ENCODE measurements at places on chromosomes 7 and 10. TPM values are rescaled to one million over a fixed set of nuclear protein-coding genes. Genes with fewer than 3 reads are reported as not detected.

DNA sequence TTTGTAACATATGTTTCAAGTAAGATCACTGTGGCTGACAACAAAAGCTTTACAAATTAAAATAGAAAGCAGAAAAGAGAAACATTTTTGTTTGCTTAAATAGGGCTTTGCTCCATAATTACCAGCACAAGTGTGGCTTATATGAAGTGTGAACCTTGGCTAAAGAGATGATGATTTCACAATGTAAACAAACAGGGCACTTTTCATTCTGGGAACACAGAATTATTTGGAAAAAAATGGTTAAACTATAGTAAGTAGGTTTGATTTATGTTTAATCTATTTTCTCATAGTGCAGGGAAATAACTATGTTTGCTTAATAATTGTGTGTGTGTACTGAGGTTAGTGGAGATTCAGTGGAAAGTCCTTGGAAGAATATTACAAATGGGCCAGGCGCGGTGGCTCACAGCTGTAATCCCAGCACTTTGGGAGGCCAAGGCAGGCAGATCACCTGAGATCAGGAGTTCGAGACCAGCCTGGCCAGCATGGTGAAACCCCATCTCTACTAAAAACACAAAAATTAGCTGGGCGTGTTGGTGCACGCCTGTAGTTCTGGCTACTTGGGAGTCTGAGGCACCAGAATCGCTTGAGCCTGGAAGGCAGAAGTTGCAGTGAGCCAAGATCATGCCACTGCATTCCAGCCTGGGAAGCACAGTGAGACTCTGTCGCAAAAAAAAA is 19.1 kb upstream of the OTUD1 start:
- H3K27ac ChIP-seq, result no peak overlapping the region
- no peaks in the 10 kb centered on the region for H3K27me3 ChIP-seq
- no peaks in the 10 kb centered on the region for H3K4me1 ChIP-seq
- H3K36me3 ChIP-seq, result no peaks in the 10 kb centered on the region
- H3K4me3 ChIP-seq, result no peak overlapping the region

DNA sequence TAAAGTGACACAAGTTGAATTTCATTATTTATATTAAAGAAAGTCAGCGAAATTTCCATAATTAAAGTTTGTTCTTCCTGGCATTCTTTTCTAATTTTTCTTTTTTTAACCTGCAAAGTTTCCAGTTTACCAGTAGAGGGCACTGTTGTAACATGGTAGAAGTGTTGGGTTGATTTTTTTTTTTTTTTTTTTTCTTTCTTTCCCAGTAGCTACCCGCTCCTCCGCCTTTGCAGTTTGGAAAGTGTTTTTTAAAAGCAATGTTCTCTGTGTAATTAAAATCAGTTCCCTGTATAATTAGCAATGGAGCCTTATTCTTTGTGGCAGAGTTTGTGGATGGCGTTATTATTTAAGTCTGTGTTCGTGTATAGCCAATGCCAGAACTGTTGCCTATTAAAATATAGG is 53.7 kb downstream of the TAF3 start:
- H3K4me3 ChIP-seq, result no peak overlapping the region
- no peak overlapping the region for H3K27ac ChIP-seq
- H3K27me3 ChIP-seq, result no peaks in the 10 kb centered on the region
- peaks cover 23% of the 10 kb centered on the region for H3K4me1 ChIP-seq
- no peak for DNase-seq

GRCh38 chr7:5479431-5479745 is 55.8 kb upstream of the TNRC18 start:
- H3K4me3 ChIP-seq, result no peak overlapping the region
- no peak for DNase-seq
- no peaks in the 10 kb centered on the region for H3K36me3 ChIP-seq
- H3K27ac ChIP-seq, result no peak overlapping the region
- no peaks in the 10 kb centered on the region for H3K27me3 ChIP-seq
- no peaks in the 10 kb centered on the region for H3K4me1 ChIP-seq

GRCh38 chr7:80869821-80870751 is 48.8 kb downstream of the SEMA3C start:
- DNase-seq, result no peak
- no peaks in the 10 kb centered on the region for H3K36me3 ChIP-seq
- H3K4me1 ChIP-seq, result no peaks in the 10 kb centered on the region
- H3K4me3 ChIP-seq, result no peak overlapping the region
- H3K27me3 ChIP-seq, result no peaks in the 10 kb centered on the region
- H3K27ac ChIP-seq, result no peak overlapping the region

- H3K4me3 ChIP-seq, result no peak overlapping the region
- H3K4me1 ChIP-seq, result no peaks in the 10 kb centered on the region
- H3K27ac ChIP-seq, result no peak overlapping the region
- no peaks in the 10 kb centered on the region for H3K27me3 ChIP-seq
These were observed 11.3 kb upstream of the GNA12 start for GRCh38 chr7:2855386-2855785.

DNA sequence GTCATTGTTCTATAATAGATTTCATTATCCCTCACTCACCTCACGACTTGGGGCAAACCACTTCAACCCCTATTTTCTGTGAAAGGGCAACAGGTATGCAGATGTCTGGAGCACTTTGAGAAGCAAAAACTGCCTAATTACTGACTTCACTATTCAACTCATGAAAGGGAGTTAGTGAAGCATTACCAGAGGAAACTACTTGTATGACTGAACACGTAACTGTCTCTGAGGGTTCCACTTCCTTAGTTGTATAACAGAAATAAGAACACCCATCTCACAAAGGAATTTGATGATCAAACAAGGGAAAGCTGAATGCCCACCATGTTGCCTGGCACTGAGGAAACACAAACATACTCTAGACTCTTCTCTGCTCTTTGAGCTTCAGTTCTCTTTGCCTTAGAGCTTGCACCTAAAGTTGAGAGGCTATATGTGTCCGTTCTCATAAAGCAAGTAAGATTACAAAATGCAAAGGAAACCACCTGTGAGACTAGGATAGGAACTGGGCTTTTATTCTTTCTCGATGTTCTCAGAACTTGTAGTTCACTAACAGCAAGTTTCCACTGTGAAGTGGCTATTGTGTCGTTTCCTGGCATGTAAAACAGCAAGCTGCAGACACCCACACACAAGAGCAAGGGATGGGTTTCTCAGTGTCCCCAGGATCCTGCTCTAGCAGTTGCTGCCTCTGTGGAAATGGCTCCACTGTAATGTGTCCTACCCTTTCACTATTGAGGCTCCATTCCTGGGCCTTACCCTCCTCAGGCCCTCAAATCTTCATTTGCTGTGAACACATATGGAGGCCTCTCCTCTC is 2.6 kb downstream of the TMEM243 start:
- no peak overlapping the region for H3K27ac ChIP-seq
- peaks cover 5% of the 10 kb centered on the region for H3K4me1 ChIP-seq
- no peaks in the 10 kb centered on the region for H3K36me3 ChIP-seq
- DNase-seq, result no peak

- H3K4me3 ChIP-seq, result no peak overlapping the region
- H3K4me1 ChIP-seq, result no peaks in the 10 kb centered on the region
- no peak for DNase-seq
- H3K27me3 ChIP-seq, result no peaks in the 10 kb centered on the region
- no peak overlapping the region for H3K27ac ChIP-seq
These were observed 108.8 kb downstream of the ADCY1 start for GRCh38 chr7:45682836-45683555.

- no peak overlapping the region for H3K27ac ChIP-seq
- no peaks in the 10 kb centered on the region for H3K36me3 ChIP-seq
- no peak overlapping the region for H3K4me3 ChIP-seq
- no peak for DNase-seq
These were observed 35.3 kb upstream of the PDZD8 start for GRCh38 chr10:117410557-117410956.

GRCh38 chr10:88095223-88095721 is 231.8 kb downstream of the PTEN start:
- no peaks in the 10 kb centered on the region for H3K27me3 ChIP-seq
- H3K4me1 ChIP-seq, result peaks cover 14% of the 10 kb centered on the region
- no peak overlapping the region for H3K27ac ChIP-seq
- H3K4me3 ChIP-seq, result no peak overlapping the region
- no peaks in the 10 kb centered on the region for H3K36me3 ChIP-seq

- H3K4me1 ChIP-seq, result peaks cover 9% of the 10 kb centered on the region
- H3K27ac ChIP-seq, result peak overlapping the region; percentile 63
These were observed 1.1 kb upstream of the AQP1 start for GRCh38 chr7:30910411-30911073.

GRCh38 chr7:79434867-79435266 is 18.6 kb downstream of the MAGI2 start:
- H3K27me3 ChIP-seq, result no peaks in the 10 kb centered on the region
- H3K36me3 ChIP-seq, result no peaks in the 10 kb centered on the region
- no peak overlapping the region for H3K27ac ChIP-seq

DNA sequence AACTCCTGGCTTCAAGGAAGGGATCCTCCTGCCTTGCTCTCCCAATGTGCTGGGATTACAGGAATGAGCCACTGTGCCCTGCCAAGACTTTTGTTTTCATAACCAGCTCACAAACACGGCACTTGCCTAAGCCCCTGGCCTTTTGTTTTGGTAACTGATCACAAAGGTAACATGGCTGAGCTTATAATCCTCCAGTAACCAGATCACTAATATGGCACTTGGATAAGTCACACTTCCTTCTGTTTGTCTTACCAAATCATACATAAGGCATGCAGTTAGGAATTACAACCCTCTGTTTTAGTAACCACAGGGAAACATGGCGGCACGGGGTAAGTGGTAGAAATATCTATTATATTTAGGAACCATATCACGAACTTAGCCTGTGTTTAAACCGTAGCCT is 577.1 kb downstream of the CALN1 start:
- H3K4me1 ChIP-seq, result no peaks in the 10 kb centered on the region
- no peaks in the 10 kb centered on the region for H3K27me3 ChIP-seq
- no peaks in the 10 kb centered on the region for H3K36me3 ChIP-seq
- no peak for DNase-seq

DNA sequence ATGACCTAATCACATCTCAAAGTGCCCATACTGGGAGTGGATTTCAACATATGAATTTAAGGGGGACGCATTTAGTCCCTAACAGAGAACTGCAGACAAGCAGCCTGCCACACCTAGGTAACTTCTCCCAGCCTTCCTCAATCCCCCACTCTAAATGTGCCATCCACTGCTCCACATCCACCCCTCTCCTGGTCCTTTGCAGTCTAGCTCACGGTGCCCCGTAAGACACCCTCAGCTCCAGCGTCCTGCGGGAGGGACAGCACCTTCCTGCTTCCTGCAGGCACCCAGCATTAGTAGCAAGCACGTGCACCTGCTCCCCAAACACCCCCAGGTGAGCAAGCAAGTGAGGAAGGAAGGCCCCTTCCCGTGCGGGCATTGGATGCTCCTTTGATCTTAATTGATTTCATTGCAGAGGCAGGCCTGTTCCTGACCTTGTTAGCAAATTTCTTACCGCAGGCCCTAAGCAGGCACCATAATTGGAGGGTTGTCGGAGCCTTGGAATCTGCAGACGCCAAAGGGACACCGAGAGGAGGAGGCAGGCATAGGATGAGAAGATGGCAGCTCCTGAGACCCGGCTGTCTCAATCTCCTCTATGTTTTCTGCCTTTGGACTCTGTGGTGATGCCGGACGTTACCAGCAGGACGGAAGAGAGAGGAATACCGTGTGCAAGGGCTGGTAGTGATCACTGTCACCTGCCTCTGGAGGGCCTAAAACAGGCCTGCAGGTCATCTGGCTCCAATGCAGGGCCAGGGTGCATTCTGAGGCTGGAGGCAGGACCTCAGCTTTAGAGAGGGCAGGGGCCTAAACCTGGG is 75.8 kb upstream of the CHST15 start:
- no peaks in the 10 kb centered on the region for H3K27me3 ChIP-seq
- no peak overlapping the region for H3K27ac ChIP-seq
- H3K4me3 ChIP-seq, result no peak overlapping the region
- DNase-seq, result no peak
- no peaks in the 10 kb centered on the region for H3K4me1 ChIP-seq
- H3K36me3 ChIP-seq, result no peaks in the 10 kb centered on the region

DNA sequence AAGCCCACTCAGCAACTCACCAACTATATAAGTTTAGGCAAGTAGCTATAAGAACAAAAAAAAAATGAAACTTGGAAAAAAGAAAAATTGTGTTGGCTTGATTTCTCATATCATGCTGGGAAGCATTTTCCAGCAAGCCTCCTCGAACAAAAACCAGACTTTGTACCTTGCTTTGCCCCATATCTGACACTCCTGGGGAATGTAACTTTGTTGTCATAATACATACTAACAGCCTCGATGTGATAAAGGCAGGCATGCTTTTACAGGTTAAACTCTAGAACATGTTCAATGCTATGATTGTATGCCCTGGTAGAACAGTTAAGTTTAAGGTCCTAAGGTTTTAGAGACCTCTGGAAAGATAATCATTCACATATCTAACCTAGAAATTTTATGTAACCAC is 11.6 kb downstream of the CFAP43 start:
- H3K36me3 ChIP-seq, result no peaks in the 10 kb centered on the region
- H3K27ac ChIP-seq, result no peak overlapping the region
- DNase-seq, result no peak
- H3K4me3 ChIP-seq, result no peak overlapping the region

DNA sequence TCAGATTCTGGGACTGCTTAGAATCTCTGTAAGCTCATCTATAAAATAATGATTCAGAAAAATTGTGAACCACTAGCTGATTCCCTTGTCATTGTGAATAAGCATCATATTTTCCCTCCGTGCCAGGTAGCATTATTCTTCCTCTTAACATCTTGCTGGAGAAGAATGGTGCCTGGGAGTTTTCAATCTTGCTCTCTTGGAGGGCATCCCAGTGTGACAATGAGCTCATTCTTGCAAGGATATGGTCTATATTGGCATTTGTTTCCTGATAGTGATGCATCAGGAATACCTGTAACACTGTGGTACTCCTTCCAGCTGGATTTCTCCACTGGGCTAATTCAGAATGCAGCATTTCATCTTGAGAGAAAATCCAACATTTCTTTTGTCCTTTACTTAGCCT is 126.4 kb upstream of the ITGB1 start:
- H3K27ac ChIP-seq, result no peak overlapping the region
- no peaks in the 10 kb centered on the region for H3K4me1 ChIP-seq

- no peaks in the 10 kb centered on the region for H3K27me3 ChIP-seq
- no peak overlapping the region for H3K27ac ChIP-seq
- no peaks in the 10 kb centered on the region for H3K4me1 ChIP-seq
- DNase-seq, result no peak
These were observed 83.8 kb upstream of the AKR1E2 start for GRCh38 chr10:4742217-4742616.

- no peaks in the 10 kb centered on the region for H3K36me3 ChIP-seq
- H3K27ac ChIP-seq, result no peak overlapping the region
- no peaks in the 10 kb centered on the region for H3K4me1 ChIP-seq
- DNase-seq, result no peak
These were observed 260.3 kb downstream of the ARHGAP12 start for GRCh38 chr10:31668326-31668725.

The SSC4D gene
- 8.8 TPM for polyA plus RNA-seq

The SPDYE16 gene
- 0.19 TPM for polyA plus RNA-seq

The GPR158 gene
- 0.11 TPM for polyA plus RNA-seq

The CYP51A1 gene
- 24.1 TPM for polyA plus RNA-seq

The CACNB2 gene
- polyA plus RNA-seq, result 11.1 TPM

The CHST3 gene
- polyA plus RNA-seq, result 3.6 TPM

The PRF1 gene
- 0.54 TPM for polyA plus RNA-seq

The GHRHR gene
- 0.34 TPM for polyA plus RNA-seq

The MRLN gene
- 13.3 TPM for polyA plus RNA-seq

The TAS2R41 gene
- not detected for polyA plus RNA-seq

Measured in pancreas (tissue), 10 donors.